ENCODE measurements at places on chromosomes 3 and 15. TPM values are rescaled to one million over a fixed set of nuclear protein-coding genes. Genes with fewer than 3 reads are reported as not detected.

SLC28A2 gene
- not detected for total RNA-seq

WWTR1 gene
- 39.2 TPM for total RNA-seq

DNA sequence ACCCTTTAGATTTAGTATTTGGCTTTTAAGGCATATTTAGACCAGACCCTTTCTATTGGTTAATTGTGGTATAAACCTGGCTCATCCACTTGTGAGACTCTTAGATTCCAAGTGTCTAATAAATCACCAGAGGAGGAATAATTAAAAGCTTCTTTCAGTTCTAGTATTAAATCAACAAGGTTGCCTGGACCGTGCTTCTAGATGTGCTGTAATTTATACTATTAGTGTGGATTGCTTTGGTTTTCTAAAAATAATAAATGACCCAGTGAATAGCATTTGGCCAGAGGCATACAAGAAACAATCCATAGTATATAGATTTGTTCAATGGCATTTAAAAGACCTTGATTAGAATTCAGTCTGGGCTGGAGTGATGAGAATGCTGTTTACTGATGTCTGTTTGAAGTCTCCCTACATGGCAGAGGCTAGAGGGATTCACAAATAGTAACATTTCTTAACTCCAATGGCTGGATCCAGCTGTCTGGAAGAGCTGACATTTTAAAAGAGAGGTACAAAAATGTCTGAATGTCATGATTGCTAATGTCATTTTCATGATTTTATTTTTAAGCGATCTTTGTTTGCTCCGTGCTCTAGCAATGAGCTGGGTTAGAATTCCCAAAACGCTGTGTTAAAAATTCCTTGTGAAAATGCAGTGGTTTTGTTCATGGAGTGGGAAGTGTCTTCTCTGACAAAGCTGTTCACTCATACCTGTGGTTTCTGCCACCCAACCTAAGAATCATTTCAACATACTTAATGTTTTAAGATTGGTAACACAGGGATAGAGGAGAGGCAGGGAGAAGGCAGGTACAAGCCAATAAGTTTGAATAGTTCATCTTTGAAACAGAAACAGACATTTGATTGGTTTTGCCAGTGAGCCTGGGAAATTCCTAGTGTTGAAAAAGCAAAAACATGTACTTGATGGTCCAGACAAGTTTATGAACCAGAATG lies 89.9 kb downstream of the RBMS3 start:
- H3K36me3 ChIP-seq = no peaks in the 10 kb centered on the region
- H3K4me1 ChIP-seq = peaks cover 10% of the 10 kb centered on the region
- H3K27ac ChIP-seq = no peak overlapping the region
- H3K4me3 ChIP-seq = no peak overlapping the region

DNA sequence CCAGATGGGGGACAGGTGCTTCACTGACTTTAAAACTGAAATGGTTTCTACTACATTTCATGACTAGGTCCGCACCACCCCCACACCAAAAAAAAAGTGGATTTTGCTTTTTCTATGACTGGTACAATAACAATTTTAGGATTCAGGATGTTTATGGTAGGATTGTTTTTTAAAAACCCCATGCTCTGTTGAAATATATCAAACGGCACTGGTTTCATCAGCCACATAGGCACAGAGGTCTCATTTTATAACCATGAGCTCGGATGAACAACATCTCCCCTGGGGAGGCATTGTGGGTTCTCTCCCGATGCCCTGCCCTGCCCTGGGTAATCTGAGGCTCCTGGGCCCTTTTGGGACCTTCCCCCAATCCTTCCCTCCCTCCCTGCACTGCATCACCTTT lies 202.7 kb upstream of the KBTBD8 start:
- no peaks in the 10 kb centered on the region for H3K27me3 ChIP-seq
- peaks cover 9% of the 10 kb centered on the region for H3K4me1 ChIP-seq
- no peaks in the 10 kb centered on the region for H3K36me3 ChIP-seq
- no peak overlapping the region for H3K4me3 ChIP-seq
- no peak for DNase-seq

- H3K27ac ChIP-seq = no peak overlapping the region
- H3K4me3 ChIP-seq = no peak overlapping the region
- H3K27me3 ChIP-seq = no peaks in the 10 kb centered on the region
- DNase-seq = no peak
- H3K4me1 ChIP-seq = peaks cover 9% of the 10 kb centered on the region
Observed at GRCh38 chr3:14377838-14378169, 24.6 kb upstream of the SLC6A6 start.

CCR1 gene
- total RNA-seq = 4.2 TPM

- H3K27ac ChIP-seq = no peak overlapping the region
- no peak overlapping the region for H3K4me3 ChIP-seq
- H3K4me1 ChIP-seq = peaks cover 8% of the 10 kb centered on the region
Observed at GRCh38 chr3:42247576-42248027, 18.4 kb downstream of the CCK start.

GRCh38 chr3:83946554-83946953 lies 1012.2 kb upstream of the CADM2 start:
- no peaks in the 10 kb centered on the region for H3K36me3 ChIP-seq
- no peaks in the 10 kb centered on the region for H3K4me1 ChIP-seq
- no peak for DNase-seq
- no peak overlapping the region for H3K4me3 ChIP-seq

DNA sequence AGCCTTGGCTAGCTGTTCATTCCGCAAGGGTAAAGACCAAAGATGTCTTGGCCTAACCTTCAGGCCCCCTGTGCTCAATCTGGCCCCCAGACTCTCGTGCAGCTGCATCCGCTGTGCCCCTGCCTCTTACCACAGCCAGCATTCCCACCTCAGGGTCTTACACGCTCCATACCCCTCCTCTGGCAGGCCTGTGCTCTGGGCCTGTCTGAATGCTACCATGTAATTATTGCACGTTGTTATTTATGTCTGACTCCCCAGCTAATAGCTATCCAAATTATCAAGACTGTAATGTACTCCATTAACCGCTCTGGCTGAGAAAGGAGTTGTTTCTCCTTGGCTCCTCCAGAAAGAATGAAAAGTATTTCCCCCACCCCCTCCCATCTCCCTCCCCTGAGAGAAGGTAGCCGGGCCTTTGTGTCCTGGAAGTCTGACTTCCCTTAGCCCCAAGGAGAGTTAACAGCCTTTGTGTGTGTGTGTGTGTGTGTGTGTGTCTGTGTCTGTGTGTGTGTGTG lies 54.5 kb upstream of the UBE2E1 start:
- H3K27ac ChIP-seq = no peak overlapping the region
- H3K27me3 ChIP-seq = no peaks in the 10 kb centered on the region
- no peaks in the 10 kb centered on the region for H3K36me3 ChIP-seq
- no peak for DNase-seq

LYSMD2 gene
- total RNA-seq = 15.0 TPM

GRCh38 chr3:157237886-157238285 lies 77.9 kb upstream of the CCNL1 start:
- H3K4me3 ChIP-seq = no peak overlapping the region
- no peaks in the 10 kb centered on the region for H3K4me1 ChIP-seq
- no peaks in the 10 kb centered on the region for H3K36me3 ChIP-seq
- no peak overlapping the region for H3K27ac ChIP-seq
- no peaks in the 10 kb centered on the region for H3K27me3 ChIP-seq
- DNase-seq = no peak

- DNase-seq = no peak
- H3K4me1 ChIP-seq = no peaks in the 10 kb centered on the region
- no peak overlapping the region for H3K4me3 ChIP-seq
- H3K27ac ChIP-seq = no peak overlapping the region
- peaks cover 84% of the 10 kb centered on the region for H3K36me3 ChIP-seq
Observed at GRCh38 chr15:56667517-56667916, 65.8 kb downstream of the ZNF280D start.

GRCh38 chr3:106206146-106206545 lies 337.3 kb upstream of the CBLB start:
- no peak for DNase-seq
- no peak overlapping the region for H3K4me3 ChIP-seq
- no peaks in the 10 kb centered on the region for H3K4me1 ChIP-seq
- H3K36me3 ChIP-seq = no peaks in the 10 kb centered on the region
- no peaks in the 10 kb centered on the region for H3K27me3 ChIP-seq

DNA sequence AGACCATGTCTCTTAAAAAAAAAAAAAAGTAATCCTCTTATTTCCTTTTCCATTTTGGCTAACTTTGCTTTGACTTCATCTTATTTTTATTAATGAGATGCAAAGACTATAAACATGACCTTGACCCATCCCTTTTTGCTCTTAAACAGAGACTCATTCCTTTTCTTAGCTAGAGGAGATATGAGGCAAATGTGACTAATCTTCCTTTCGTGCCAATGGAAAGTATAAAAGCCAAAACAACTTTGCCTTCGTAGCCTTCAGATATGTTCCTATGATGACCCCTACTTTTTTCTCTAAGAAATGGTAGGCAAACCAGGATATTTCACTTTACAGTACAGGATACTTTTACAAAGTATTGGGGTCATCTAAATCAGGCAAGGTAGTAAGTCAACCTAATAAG lies 36.9 kb upstream of the GOLGB1 start:
- H3K27me3 ChIP-seq = no peaks in the 10 kb centered on the region
- H3K36me3 ChIP-seq = no peaks in the 10 kb centered on the region
- no peak overlapping the region for H3K27ac ChIP-seq
- no peak for DNase-seq
- no peaks in the 10 kb centered on the region for H3K4me1 ChIP-seq

- no peak for DNase-seq
- H3K27ac ChIP-seq = no peak overlapping the region
- H3K36me3 ChIP-seq = no peaks in the 10 kb centered on the region
- no peaks in the 10 kb centered on the region for H3K27me3 ChIP-seq
- H3K4me3 ChIP-seq = no peak overlapping the region
Observed at GRCh38 chr3:48047841-48048464, 31.7 kb upstream of the MAP4 start.

GRCh38 chr15:72614810-72615532 lies 39.5 kb upstream of the GOLGA6B start:
- no peak overlapping the region for H3K4me3 ChIP-seq
- no peaks in the 10 kb centered on the region for H3K4me1 ChIP-seq
- no peaks in the 10 kb centered on the region for H3K27me3 ChIP-seq
- no peak for DNase-seq
- H3K27ac ChIP-seq = no peak overlapping the region

DNA sequence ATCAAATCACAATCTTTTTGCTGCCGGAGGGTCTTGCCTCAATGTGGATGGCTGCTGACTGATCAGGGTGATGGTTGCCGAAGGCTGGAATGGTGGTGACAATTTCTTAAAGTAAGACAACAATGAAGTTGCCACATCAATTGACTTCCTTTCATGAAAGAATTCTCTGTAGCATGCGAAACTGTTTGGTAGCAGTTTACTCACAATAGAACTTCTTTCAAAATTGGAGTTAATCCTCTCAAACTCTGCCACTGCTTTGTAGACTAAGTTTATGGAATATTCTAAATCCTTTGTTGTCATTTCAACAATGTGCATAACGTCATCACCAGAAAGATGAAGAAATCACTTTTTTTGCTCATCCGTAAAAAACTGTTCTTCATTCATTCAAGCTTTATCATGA lies 65.8 kb downstream of the B3GNT5 start:
- no peaks in the 10 kb centered on the region for H3K4me1 ChIP-seq
- H3K4me3 ChIP-seq = no peak overlapping the region
- no peaks in the 10 kb centered on the region for H3K27me3 ChIP-seq
- no peak for DNase-seq
- no peak overlapping the region for H3K27ac ChIP-seq

DNA sequence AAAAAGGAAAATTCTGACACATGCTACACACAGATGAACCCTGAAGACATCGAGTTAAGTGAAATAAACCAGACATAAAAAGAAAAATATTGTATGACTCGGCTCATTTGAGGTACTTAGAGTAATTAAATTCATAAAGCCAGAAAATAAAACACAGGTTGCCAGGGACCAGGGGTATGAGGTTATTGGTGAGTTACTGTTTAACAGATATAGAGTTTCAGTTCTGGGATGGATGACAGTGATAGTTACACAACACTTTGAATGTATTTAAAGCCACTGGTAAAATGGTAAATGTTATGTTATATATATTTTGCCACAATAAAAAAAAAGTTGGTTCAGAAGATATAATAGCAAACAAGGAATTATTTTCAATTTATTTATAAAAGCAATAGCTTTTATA lies 436.1 kb upstream of the WNT5A start:
- no peaks in the 10 kb centered on the region for H3K4me1 ChIP-seq
- H3K27me3 ChIP-seq = no peaks in the 10 kb centered on the region
- H3K36me3 ChIP-seq = no peaks in the 10 kb centered on the region
- no peak overlapping the region for H3K4me3 ChIP-seq

DNA sequence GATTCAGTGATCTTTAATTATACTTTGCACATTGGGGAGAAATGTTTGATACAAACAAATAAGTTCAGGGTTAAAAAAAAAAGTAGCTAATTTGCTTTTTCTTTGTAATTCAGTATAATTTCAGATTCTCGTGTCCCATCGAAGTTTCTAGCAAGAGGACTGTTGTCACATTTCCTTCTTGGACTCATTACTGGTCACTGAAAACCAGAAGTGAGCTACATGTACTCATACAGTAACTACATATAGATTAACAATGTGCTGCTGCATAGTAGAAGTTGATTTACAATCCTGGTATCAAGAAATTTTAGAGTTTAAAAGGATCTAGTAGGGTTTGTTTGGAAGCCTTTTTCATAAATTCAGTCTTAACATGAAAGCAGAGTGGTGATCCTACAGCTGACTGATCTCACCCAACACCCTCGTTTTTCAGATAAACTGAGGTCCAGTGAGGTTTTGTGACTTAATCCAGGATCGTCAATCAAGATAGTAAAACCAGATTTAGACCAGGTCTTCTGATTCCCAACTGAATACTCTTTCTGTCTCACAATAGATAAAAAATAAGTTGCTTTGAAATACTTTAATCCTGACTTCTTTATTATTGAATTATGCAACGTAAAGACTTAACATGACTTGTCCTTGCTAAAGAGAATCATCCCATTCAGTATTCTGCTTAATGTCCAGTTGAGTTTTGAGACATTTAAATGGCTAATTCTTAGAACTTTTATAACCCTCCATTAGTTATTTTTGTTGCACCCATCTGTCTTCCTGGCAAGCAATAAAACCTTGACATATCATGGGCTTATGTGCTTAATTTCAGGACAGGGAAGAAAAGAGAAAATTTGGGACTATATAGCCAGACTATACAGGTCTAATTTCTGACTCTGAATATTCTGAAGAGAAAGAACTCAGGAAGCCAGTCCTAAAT lies 2.8 kb downstream of the SEC62 start:
- no peaks in the 10 kb centered on the region for H3K36me3 ChIP-seq
- H3K4me3 ChIP-seq = no peak overlapping the region
- no peak overlapping the region for H3K27ac ChIP-seq
- no peaks in the 10 kb centered on the region for H3K27me3 ChIP-seq

GRAMD2A gene
- 8.0 TPM for total RNA-seq

GRCh38 chr3:156817646-156818272 lies 8.4 kb upstream of the LEKR1 start:
- no peak for DNase-seq
- no peaks in the 10 kb centered on the region for H3K27me3 ChIP-seq
- peaks cover 54% of the 10 kb centered on the region for H3K4me1 ChIP-seq
- peak overlapping the region; percentile 78 for H3K4me3 ChIP-seq
- H3K27ac ChIP-seq = peak overlapping the region; percentile 93

All from esophagus squamous epithelium (tissue), 5 donors.